ENCODE measurements at places on chromosomes 5 and 9.

GRCh38 chr5:51678330-51678729, 295.1 kb downstream of the ISL1 start:
- DNase-seq: no peak

DNA sequence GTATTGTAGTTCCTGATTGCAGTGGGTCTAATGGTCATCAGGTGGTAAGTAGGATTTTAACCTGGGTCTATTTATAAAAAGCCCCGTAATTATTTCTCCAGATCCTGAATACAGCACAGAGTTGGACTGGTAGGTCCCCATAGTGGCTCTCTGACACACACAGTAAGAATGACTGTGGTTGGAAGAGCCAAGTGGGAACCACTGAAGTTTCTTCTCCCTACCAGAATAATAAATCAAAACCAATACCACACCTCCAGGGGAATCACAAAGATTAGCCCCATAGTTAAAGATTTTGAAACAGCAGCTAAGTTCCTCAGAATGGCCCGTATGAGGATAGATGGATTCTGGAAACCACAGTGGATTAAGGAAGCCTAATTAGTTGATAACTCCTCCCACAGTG, 68.4 kb upstream of the ZFR start:
- DNase-seq: no peak

DNA sequence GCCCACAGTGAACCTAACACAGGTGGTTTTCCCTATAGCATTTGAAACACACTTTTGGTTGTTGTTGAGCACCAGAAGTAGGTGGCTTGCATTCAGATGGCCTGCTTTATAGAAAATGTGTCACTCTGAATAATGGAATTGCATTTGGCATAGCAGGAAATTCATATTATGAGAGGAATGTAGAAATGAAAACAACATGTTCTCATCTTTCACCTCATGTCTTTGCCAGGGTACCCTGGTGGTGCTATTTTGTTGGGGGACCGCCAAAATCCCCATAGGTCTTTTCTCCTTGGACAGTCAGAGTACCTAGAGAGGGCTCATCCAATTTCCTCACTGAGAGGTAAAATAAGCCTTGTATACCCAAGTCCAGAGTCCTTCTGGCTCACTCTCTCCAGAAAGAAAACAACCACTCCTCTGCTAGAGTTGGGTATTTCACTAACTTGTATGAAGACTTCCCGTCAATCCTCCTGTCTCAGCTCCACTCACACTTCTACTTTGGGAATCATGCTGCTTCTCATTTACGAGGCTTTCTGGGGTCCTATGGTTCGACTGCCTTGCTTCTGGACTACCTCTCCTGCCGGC, 67.4 kb downstream of the MRPS27 start:
- DNase-seq: no peak

DNA sequence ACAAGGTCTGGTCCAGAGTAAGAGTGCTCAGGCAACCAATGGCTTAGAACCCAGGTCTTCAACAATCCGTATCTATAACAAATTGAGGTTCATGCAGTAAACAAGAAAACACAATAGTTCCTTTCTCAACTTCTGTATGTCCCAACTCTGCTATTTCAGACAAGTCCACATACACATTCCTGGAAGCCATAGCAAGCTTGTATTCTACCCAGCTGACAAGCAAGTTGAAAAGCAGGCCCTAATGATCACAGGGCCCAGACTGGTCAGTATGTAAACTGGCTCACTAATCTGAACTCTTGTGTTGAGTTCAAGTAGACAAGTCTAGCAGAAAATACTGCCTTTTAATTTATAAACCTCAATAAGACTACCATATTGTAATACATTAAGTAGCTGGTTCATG, 26.9 kb downstream of the FNIP1 start:
- no peak for DNase-seq

DNA sequence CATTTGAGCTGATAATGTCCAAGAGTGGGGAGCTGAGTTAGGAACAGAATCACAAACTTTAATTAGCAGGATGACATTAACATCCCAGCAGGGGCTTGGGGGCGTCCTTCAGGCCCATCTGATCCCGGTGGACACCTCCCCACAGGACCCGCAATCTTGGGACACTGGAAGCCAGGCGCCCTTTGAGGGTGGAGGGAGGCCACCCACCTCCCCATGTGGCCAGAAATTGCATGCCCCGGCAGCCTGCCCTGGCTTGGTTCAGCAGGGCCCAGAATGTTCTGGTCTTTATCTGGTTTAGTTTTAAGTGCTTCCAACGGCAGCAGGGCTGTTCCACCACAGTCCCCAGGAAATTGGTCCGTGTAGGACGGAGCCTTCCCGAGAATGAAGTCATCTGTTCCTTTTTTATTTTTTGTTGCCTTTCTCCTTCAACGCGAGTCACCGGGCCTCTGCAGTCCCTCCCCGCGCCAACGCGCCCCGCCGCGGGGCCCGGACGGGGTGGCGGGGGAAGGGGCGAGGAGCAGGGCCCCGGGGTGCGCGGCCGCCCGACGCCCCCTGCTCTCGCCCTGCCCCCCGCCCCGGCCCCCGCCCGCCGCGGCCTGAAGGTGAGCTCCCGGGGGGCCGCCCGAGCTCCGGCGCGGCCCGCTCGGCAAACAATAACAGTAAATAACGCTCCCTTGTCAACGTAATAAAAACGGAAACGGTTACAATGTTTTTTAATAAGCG, 207.9 kb downstream of the C9orf50 start:
- DNase-seq: peak; percentile 76

DNA sequence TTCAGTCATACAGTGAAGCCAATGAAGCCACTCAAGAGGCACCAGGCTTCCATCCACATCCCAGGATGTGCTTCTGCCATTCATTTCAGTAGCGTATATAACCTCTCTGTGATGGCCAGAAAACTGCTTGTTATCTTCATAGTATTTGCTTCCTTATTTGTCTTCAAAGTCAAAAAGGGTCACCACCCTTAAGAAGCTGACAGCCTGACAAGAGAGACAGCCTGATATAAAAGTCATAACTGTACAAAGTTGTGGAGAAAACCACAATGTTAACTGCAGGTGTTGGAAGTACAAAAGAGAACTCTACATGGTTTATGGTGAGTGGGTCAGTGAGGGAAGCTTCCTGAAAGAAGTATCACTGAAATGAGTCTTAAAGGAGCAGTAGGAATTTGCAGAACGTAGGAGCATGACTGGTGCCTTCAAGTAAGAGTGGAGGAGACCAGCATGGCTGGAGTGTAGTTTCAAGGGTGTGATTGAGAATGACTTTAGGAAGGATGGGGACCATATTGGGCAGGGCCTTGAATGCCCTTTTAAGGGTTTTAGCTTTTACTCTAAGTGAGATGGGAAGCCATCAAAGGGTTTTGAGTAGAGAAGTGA, 33.7 kb downstream of the NIM1K start:
- DNase-seq: no peak

- DNase-seq: no peak
Observed at GRCh38 chr5:42381973-42382372, 41.3 kb upstream of the GHR start.

GRCh38 chr5:141313711-141314110, 6.9 kb downstream of the TAF7 start:
- DNase-seq: no peak

DNA sequence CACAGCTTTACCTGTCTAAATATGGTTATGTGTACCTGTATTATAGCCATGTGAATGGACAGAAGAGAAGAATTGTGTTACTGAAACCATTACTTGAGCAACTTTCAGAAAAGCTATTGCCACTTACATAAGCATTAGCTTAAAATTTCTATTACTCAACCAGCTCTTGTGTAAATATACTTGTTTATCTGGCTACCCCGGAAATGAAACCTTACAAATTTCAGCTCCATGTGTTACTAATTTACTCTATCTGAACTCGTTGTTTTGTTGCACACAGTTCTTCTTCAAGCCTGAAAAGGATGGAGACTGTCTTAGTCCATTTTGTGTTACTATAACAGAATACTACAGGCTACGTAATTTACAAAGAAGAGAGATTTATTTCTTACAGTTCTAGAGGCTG, 22.5 kb upstream of the ADAMTSL1 start:
- DNase-seq: no peak

DNA sequence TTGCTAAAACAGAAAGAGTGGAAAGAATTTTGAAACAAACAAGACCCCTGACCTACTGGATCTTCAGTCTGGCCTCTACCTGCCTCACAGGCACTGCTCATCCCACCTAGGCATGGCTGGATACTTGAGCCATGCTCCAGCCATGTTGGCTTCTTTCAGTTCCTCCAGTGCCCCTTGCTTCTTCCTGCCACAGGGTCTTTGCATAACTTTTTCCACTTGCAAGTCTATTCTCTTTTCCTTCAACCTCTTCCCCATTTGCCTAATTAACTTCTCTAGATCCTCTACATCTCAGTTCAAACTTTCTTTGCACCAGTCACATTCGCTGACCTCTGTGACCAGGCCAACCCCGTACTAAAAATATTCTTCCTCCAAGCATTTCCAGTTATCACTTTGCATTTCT, 50.4 kb downstream of the STARD4 start:
- no peak for DNase-seq

DNA sequence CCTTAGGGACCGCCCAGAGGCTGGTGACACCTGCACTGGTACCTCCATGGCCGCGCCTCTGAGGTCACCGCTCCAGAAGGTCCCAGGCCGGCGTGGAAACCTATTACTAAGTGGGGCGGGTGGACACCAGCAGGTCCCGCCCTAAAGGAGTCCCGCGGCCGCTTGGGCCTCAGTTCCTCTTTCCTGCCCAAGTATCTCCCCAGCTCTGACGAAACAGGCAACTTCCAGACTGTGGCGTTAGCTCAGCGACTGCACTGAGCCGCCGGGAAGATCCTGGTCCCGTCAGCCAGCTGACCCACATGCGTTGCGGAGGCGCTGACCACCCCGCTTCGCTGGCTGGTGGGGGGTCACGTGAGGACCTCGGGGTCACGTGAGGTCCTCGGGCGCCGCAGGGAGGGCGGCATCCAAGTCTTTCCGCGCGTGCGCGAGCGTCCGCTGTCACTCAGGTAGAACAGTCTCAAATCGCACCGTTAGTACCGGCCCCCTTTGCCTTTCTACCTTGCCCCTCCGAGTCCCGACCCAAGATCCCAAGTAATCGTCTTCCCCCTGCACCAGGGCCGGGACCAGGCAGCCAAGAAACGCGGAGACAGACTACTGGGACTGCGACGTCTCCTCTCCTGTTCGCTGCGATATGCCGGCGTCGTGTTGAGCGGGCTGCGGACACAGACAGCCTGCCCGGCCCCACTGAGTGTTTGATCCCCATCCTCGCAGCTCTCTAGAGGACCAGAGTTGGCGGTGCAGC, 53.7 kb upstream of the KDM4C start:
- peak; percentile 73 for DNase-seq

- no peak for DNase-seq
Observed at GRCh38 chr5:145991044-145991575, 54.7 kb downstream of the SH3RF2 start.

DNA sequence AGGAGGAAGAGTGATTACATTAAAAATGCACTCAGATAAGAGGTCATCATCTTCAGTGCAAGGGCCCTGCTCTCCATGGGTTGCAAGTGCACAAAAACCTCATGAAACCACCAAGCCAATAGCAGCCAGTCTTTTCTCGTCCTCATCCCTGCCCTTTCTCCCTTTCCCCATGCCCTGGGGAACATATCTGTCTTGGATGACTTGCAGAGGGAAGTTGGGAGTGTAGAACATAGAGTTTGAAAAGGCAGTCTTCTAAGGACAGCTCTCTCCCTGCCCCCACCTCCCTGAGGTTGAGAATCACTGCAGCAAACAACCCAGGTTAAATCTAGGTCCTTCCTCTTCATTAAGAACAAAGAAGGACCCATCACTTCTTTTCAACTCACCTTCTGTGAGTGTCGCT, 22.0 kb downstream of the DDX31 start:
- DNase-seq: no peak

DNA sequence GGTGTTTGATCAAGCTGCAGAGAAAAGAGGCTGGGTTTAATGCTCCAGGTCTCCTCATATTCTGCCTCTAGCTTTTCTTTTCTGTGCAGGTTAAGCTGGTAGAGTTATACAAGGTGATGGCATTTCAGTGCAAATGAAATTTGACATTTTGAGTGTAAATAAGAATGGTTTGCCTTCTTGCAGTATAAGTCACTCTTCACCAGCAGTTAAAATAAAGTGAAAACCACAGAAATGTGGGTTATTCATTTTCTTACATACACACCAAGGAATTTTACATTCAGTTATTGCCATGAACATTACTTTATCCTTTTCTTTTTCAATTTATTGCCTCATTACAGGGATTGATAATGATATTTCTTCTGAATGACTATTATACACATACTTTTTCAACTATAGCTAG, 337.5 kb upstream of the PCSK5 start:
- DNase-seq: no peak

DNA sequence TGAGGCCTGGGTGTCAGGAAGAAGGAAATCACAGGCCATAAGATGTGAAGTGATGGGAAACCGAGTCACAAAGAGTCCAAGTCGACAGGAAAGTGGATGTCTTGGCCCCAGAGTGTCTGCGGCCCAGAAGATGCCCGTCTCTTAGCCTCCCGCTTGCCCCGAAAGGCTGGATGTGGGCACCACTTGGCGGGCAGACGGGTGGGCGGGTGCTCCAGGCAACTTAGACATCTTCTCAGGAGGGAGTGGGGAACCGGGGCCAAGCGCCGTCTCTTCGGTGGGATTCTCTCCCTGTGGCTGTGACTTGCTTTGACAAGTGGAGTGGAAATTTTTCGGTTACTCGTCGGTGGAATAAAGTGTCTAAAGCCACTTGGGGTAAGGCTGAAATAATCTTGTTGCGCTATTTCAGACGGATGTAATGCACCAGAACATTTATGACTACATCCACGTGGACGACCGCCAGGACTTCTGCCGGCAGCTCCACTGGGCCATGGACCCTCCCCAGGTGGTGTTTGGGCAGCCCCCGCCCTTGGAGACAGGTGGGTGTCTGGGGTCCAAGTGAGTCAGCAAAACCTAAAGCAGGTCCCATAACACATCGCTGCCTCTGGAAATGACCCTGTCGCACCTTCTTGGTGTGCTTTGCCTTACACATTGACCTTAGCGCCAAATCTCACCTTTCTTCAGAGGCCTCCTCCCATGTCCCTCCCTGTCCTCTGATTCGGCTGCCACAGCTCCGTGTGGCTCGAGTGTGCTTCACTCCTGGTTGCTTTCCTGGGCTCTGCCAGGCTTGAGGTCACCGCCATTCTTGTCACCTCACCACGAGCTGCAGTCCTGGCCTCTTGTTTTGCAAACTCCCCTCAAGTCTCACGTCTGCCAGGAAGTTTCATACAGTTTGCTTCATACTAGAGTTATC, 20.4 kb upstream of the EXOC3 start:
- DNase-seq: no peak

DNA sequence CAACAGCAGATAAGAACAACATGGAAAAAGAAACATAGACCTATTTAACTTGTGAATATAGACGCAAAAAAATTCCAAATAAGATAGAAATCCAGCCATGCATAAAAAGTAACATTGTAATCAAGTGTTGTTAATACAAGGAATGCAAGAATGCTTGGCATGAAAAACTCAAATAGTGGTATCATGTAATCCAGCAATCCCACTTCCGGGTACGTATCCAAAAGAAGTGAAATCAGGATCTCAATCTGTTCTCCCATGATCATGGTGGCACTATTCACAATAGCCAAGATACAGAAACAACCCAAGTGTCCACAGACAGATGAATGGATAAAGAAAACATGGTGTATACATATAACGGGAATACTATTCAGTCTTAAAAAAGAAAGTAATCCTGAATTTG, 437.4 kb downstream of the ARHGEF28 start:
- DNase-seq: no peak

- DNase-seq: no peak
Observed at GRCh38 chr5:79070350-79070667, 742 bp downstream of the BHMT2 start.

GRCh38 chr5:145996135-145996534, 59.8 kb downstream of the SH3RF2 start:
- no peak for DNase-seq

Measured in stimulated activated naive CD4-positive, alpha-beta T cell (primary cell).